ENCODE measurements at places on chromosomes 3 and 15. TPM values are rescaled to one million over a fixed set of nuclear protein-coding genes. Genes with fewer than 3 reads are reported as not detected.
A peak's percentile ranks its signal among the peaks of the same experiment; 100 is the strongest.

ZBED2 gene
- not detected for total RNA-seq

DAG1 gene
- 94.0 TPM for total RNA-seq

GRCh38 chr15:68371851-68372250 is 60.1 kb downstream of the ITGA11 start:
- DNase-seq: no peak

DNA sequence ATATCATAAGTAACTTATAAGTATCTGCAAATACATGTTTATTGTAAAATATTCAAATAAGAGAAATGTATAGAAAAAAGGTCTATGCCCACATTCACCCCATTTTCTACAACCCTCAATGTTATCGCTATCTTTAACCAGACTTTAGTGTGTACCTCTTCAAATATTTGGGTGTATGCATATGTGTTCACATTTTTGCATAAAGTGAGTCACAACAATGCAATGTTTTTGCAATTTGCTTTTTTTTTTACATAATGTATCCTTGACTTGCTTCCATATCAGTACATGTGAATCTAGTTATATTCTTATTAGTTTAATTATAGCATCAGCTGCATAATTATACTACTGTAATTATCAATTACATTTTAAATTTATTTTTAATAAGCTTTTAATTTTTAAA is 117.3 kb upstream of the LYSMD4 start:
- no peak for DNase-seq

DNA sequence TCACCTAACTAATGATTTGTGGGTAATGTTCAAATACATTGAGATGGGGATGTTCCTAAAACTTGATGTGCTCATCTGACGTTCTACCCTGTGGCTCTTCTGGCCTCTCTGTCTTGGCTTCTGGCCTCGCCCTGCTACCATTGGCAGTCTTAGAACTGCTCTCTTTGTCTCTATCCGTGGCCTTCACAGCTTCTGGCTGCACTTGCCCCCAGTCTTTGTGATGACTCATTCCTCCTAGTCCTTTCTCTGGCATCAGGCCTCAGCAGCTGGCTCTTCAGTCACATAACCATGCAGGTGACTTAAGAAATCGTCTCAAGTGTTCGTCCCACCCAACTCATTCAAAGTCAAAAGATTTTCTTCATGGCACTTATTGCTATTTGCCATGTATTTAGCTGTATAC is 188.1 kb downstream of the BBX start:
- no peak for DNase-seq

DNA sequence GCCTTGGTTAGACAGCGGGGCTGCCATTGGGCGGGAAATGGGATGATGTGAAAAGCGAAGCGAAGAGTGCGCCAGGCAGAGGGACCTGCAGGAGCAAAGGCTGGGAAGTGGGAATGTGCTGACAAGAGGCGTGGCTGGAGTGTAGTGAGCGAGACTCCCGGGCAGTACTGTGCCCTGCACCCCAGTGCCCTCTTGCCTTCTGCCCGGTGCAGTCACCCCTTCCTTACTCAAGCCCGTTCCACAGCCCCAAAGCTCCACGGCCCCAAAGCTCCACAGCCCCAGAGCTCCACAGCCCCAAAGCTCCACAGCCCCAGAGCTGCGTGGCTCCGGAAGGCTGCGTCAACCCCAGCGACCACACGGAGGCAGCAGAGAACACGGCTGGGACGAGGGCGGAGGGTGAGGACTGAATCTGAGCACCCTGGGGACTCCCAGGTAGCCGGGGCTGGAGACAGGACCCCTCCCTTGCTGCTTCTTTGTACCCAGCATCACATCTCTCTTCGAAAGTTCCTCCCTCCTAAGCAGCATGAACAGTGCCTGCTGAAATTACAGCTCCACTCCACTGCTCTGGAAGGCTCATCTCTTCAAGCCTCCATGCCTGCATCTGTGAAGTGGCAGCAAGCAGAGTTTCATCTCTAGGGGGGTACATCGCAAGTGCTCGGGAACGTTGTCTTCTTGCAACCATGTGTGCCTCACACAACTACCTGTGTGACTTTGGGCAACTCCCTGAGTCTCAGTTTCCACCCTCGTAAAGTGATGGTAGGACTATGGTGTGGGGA is 108.9 kb downstream of the FBLN2 start:
- peak; percentile 62 for DNase-seq

DNA sequence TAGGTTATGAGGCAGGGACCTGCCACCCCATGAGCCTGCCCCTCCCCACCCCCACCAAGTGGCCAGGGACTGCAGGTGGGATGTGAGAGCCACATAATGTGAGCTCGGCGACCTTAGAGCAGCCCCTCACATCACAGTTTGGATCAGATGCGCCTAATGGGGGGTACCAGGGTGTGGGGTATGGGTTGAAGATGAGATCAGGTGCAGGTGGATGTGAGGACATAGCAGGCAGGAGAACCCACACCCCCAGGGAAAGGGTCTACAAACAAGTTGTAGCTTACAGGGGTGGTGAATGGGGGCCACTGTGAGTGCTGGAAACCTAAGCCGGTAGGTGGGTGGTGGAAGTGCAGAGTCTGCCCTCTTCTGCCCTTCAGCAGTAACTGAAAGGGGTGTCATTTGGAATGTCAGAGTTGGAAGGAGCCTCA is 94.0 kb downstream of the CORO2B start:
- no peak for DNase-seq

GRCh38 chr15:90617668-90618097 is 88.0 kb downstream of the CRTC3 start:
- no peak for DNase-seq

- DNase-seq: no peak
Observed at GRCh38 chr3:71269906-71270305, 313.6 kb downstream of the FOXP1 start.

DNA sequence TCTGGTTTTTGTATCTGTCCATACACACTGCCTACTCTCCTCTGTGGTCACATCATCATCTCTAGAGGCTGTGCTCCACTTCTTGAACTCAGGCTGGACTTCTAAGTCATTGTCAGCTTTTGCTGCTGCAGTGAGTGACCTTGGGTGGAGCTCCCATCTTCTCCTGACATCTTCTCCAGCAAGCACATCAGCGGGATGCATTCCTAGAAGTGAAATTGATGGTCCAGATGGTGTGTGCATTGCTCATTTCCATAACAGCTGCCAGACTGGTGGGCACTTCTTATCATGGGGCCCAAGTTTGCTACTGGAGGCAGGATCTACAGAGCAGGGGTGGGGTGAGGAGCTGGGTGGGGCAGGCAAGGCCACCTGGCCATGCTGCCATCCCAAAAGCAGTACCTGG is 109.9 kb downstream of the DNAJB8 start:
- DNase-seq: no peak

GRCh38 chr3:139157161-139157932 is 112.7 kb upstream of the PRR23C start:
- no peak for DNase-seq

CYP11A1 gene
- total RNA-seq: 2.4 TPM

DNA sequence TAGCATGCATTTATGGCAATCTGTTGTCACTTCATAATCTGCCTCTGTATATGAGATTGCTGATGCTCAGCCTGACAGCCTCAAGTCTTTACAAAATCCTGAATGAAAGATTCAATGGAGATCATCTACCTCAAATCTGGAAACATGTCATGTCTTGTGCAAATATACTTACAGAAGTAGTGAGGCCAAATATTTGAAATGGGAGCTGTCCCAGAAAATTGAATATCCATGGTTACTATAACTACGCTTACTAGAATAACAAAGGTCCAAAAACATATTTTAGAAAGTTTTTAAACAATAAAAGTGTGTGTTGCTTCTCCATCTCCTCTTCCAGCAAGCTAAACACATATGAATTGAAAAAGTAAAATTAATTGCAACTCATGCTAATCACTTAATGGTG is 133.2 kb upstream of the DPH6 start:
- no peak for DNase-seq

DNA sequence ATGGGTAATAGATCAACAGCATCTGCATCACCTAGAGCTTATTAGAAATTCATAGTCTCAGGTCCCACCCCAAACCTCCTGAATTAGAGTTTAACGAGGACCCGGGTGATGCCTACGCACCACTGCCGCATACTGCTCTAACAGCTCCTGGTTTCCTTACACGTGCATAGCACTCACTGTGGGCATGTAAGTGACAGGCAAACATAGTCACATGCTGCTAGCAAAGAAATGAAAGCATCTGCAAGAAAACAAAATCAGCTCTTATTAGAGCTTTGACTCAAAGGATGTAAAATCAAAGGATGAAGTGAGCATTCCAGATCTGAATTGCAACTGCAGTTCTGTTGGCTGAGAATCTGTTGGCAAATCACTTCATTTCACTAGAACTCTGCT is 19.1 kb upstream of the RIOX2 start:
- DNase-seq: no peak

GRCh38 chr3:195907684-195907933 is 742 bp downstream of the TNK2 start:
- DNase-seq: no peak

- no peak for DNase-seq
Observed at GRCh38 chr3:122576174-122576940, 1.1 kb upstream of the PARP15 start.

DNA sequence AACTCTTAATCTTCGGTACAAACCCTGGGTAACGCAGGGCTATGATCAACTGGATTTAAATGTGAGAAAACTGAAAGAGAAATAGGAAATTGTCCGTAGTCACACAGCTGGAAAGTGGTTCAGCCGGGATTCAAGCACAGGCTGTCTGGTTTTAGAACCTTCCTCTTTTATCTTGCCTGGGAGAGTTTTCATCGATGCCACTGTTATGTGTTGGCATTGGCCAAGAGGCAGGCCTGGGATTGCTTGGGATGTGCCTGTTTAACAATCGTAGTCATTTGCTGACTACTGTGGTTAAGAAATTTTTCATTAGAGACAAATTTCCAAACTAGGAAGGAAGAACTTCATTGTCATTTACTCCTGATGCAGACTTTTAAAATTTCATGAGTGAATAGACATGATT is 4.3 kb downstream of the MCTP2 start:
- DNase-seq: no peak

DNA sequence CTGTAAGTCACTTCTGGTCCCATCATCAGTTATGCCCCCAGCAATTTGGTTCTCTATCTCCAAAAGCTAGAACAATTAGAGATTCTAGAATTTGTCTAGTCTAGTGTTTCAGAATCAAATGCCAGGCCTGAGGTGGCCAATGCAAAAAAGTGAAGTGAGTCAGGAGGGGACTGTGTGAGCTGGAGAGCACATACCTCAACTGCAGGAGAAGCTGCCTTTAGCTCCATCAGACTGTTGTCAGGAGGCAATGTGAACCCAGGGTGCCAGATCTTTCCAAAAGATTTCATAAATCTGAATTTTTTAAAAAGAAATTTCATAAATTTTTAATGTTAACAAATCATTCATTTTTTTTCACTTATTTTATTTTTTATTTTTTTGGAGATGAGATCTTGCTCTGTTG is 80.7 kb upstream of the EOMES start:
- DNase-seq: no peak

- DNase-seq: no peak
Observed at GRCh38 chr15:63856711-63857460, 23.1 kb upstream of the HERC1 start.

- no peak for DNase-seq
Observed at GRCh38 chr3:177236704-177237103, 39.4 kb upstream of the TBL1XR1 start.

SH3GL3 gene
- total RNA-seq: 0.26 TPM

- no peak for DNase-seq
Observed at GRCh38 chr3:178833695-178834094, 237.9 kb downstream of the ZMAT3 start.

DNA sequence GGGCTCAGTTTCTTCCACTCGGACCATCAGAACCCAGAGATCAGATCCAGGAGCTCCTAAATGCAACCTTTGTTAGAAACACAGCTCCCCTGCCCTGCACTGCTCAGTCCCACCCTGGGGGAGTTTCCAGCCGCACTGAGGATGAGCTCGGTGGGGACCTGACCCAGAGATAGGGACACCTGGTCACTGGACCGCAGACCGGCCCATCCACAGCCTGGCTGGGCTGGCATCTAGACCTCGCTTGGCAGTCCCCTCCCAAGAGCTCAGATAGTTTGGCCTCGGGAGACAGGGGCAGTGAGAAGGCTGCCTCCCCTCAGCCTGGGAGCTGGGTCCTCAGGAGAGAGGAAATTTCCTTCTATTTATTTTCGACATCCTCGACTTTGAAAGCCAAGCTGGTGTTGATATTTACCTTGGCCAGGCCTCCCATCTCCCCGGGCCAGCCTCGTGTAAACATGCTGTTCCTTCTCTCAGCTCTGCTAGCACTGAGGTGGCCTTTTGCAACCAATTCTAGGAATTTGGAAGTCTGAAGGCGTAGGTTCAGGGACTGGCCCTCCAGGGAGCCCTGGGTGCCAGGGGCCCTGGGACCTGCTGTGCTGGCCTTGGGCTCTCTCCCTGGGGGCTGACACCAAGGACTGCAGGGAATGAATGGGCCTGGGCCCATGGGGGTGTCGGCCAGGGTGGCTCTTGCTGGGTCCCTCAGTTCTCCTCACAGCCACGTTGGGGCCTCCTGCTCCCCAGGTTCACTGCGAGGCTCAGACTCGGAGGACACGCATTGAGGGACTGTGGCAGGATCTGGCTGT is 90.1 kb downstream of the VGLL4 start:
- no peak for DNase-seq

FSD2 gene
- not detected for total RNA-seq

DNA sequence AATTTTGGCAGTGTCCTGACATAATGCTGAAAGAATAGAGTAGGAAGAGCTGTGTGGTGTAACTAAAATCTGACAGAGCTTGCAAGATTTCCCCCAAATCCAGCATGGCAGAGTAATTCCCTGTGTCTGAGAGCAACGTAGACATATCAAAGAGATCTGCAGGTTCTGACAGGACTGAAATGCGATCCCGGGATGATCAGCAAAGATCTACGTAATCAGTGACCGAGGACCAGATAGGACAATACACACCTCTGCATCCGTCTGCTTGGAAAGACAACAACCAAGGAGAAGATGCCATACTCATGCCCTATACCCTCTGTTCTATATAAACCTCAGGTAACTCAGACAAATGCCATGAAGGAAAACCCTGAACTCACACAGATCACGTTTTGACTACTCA is 26.6 kb upstream of the SYNPR start:
- no peak for DNase-seq

- DNase-seq: no peak
Observed at GRCh38 chr3:192655040-192655439, 72.3 kb downstream of the FGF12 start.

GRCh38 chr3:134754768-134755559 is 40.1 kb upstream of the EPHB1 start:
- peak; percentile 43 for DNase-seq

DNA sequence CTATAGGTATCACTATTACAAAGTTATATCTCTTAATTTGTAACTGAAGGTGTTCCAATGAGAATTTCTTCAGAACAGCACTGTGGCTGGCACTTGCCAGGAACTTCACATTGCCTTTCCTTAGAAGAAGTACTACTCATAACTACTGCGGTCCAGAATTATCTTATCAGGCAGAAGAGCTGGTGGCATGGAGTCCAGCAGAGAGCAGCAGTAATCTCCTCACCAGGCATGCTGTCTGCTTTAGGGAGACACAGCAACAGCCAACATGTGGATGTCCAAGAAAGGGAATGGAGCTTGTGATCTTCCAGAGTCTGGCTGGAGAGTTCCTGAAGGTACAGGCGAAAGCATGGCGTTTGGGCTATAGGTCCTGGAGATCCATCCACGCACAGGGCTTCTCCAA is 919.7 kb upstream of the NR2F2 start:
- no peak for DNase-seq
